ENCODE measurements at places on chromosomes 6 and 20.

DNA sequence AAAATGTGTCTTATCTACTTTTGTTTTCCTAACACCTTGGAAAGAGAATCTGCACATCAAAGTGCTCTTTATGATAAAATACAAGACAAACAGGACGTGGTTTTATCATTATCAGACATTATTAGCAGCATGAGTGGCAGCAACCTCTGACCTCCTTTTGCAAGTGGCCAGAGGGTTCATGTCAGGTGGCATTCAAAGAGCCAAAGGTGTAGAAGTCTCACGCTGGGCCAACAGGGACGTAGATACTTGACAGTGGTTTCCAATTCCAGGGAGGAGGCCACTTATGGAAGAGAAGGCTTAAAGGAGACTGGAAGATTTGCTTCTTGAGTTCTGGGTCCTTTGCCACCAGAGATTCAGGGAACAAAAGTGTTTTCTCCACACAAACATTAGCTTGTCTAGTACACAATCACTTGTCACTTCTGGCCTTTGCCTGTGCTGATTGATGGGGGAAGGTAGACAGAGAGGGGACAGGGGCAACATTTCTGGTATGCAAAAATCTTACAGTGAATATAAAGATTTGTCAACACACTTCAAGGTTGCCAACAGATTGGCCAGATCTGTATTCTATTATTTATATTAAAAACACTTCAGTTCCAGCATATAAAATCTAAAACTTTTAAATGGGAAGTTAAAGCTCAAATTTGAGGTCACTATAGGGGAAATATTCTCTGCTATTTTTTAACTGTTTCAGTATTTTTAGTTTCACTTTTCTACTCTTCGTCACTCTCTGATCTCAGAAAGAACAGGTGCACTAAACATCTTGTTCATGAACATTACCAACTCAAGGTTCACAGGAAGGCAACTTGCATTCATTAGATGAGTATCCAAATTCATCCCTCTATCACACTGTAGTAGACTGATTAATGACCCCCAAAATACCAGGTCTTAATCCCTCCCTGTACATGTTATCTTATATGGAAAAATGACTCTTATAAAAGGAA, 52.1 kb upstream of the FBXO30 start:
- DNase-seq = no peak

GRCh38 chr20:63891061-63892002, 3.6 kb upstream of the DNAJC5 start:
- DNase-seq = no peak

DNA sequence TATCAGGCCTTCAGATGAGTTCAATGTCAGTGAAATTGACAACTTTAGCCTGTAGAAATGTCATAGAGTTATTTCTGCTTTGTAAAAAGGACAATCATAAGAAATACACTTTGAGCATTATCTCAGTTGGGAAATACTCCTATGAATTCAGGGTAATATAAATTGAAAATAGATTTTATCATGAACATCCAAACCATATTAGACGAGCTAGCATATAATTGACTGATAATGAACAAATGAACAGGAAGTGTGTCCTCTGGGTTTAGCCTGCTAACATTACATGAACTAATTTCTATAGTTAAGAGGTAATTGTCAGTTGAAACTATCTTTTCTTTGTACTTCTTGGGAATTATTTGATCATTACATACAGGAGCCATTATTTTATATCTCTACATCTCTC, 469.0 kb upstream of the RNF217 start:
- DNase-seq = no peak

DNA sequence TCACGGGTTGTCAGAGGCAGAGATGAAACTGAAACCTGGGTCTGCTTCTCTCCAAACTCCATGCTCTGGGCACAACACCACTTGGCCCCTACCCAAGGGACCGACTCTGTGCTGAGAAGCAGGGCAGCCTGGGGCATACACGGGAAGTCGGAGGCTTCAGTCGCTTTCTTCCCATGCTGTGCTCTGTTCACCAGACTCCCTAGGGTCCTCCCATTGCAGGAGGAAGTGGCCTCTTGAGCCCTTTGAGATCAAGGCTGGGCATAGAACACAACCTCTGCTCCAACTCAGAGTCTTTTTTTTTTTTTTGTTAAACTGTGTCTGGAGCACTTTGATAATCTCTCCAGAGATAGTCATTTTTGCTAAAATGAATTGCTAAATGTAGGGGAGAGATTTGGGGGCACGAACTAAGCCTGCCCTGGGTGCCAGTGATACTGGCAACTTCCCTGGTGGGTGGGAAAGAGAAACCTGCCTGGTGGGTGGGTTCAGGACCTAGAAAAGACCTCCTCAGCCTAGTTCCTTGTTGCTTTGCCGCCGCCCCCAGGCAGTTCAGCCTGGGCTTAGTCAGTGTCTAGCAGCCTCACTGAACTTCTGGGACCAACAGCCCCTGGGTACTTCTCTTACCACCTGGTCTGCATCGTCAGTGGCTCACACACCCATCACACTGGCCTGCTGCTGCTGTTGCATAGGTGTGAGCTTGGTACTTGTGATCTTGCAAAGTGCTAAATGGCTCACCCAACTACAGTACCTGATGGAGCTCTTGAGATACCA, 62.0 kb downstream of the PPP1R14C start:
- DNase-seq = no peak

- DNase-seq = no peak
Measured at GRCh38 chr6:162825597-162825996, 97.8 kb downstream of the PACRG start.
